Activated naive CD4-positive, alpha-beta T cell (primary cell): ENCODE measurements at places on chromosomes 6 and 20.

GRCh38 chr6:17988422-17988944 lies 1.0 kb upstream of the KIF13A start:
- DNase-seq, result no peak

- no peak for DNase-seq
Observed at GRCh38 chr6:14417377-14417776, 299.8 kb downstream of the CD83 start.

DNA sequence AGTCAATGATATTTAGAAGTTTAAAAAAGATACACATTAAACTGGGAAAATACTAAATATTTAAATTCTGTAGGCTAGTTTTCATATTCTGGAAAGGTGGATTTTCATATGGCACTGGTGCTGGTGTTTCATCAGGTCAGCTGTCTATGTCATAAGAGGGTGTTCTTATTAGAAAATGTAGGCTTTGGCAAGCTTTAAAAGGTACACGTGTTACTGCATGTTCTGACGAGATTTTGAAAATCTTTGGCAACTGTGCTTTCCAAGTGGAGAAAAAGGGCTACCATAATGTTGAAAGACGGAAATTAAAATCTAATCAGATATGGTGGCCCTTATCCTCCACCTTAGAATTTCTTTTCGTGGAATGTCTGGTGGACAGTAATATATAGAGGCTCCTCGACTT lies 30.0 kb downstream of the SLC22A3 start:
- no peak for DNase-seq

DNA sequence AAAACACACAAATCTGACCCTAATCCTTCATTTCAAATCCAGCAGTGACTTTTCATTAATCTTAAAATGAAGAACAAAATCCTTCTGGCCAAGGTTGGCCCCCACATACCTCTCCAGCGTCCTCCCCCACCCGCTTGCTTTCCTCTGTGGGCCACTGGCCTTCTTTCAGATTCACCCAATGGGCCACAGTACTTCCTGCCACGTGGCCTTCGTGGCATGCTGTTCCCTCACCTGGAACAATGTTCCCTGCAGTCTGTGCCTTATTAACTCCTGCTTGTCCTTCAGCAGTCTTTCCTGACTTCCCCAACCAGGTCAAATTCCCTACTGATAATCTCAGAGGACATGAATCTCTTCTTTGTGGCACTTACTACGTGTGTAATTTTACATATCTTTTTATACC lies 5.3 kb upstream of the GTF2H4 start:
- DNase-seq, result no peak

DNA sequence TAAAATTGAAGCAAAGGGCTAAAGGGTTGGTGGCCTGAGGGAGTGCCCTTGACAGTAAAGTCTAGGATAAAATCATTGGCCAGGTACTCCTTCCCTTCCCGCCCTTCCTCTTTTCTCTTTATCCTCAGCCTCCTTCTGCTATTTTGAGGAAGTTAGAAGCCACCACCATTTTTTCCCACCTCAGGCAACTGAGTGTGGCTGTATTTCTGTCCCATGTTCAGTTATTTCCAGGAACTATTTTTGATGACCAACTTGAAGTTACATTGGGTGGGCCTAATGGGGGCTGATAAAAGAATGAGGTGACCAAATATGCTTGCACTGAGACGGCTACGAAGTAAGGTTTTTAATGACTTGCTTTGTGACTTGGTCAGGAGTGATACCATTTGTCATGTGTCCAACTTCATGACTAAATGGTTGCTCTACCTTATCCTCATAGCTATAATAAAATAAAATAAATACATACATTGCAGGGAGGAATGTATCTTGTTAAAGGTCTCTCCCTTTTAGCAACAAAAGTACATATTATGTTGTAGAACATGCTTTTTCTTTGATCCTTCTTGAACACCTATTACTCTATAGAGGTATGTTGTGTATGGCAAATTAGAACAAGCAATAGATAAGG lies 12.0 kb downstream of the PTPN1 start:
- no peak for DNase-seq
